ENCODE measurements at places on chromosomes 3 and 15. TPM values are rescaled to one million over a fixed set of nuclear protein-coding genes. Genes with fewer than 3 reads are reported as not detected.

- no peak for DNase-seq
Measured at GRCh38 chr3:132713977-132714727, 8.1 kb downstream of the NPHP3 start.

- peak; percentile 77 for DNase-seq
Measured at GRCh38 chr15:63503739-63504246, 600 bp upstream of the USP3 start.

GRCh38 chr3:118641608-118642007, 393.0 kb downstream of the IGSF11 start:
- DNase-seq = no peak

GRCh38 chr3:126151562-126152302, 28.7 kb downstream of the ALDH1L1 start:
- DNase-seq = no peak

The INTS14 gene
- total RNA-seq = 57.2 TPM

- DNase-seq = no peak
Measured at GRCh38 chr3:59717679-59718205, 667.9 kb upstream of the CFAP20DC start.

DNA sequence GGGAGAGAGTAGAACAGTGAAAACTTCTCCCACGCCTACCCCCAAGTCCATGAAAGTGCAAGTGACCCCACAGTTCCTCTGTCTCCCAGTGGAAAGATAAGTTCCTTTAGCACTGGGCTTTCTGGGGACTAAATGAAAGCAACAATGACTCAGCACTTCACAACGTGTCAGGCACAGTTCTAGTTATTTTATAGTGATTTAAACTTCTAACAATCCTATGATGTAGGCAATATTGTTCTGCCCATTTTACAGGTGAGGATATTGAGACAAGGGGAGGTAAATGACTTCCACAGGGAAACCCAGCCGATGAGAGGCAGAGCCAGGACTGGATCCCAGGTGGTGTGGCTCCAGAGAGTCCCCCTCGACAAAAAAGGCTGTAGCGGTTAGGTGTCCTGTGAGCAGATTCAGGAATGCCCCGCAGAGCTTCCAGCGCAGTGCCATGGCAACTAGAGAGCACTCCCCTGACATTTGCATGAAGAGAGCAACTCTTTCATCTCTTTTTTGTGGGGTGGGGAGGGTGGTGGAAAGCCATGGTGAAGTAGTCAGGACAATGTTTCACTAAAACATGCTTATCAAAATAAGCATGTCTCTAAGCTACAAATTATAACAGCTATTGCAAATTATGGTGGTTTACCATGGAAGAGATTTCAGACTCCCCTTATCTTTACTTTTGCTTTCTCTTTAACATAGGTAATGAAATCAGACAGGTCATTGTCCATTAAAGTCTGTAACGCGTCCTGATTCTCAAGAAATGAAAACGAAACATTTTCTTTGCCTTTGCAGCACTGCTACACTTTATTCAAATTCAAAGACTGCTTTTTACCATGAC, 62.1 kb downstream of the NR2F2 start:
- no peak for DNase-seq

The FBXW12 gene
- total RNA-seq = 0.23 TPM

The SELENOS gene
- total RNA-seq = 49.1 TPM

DNA sequence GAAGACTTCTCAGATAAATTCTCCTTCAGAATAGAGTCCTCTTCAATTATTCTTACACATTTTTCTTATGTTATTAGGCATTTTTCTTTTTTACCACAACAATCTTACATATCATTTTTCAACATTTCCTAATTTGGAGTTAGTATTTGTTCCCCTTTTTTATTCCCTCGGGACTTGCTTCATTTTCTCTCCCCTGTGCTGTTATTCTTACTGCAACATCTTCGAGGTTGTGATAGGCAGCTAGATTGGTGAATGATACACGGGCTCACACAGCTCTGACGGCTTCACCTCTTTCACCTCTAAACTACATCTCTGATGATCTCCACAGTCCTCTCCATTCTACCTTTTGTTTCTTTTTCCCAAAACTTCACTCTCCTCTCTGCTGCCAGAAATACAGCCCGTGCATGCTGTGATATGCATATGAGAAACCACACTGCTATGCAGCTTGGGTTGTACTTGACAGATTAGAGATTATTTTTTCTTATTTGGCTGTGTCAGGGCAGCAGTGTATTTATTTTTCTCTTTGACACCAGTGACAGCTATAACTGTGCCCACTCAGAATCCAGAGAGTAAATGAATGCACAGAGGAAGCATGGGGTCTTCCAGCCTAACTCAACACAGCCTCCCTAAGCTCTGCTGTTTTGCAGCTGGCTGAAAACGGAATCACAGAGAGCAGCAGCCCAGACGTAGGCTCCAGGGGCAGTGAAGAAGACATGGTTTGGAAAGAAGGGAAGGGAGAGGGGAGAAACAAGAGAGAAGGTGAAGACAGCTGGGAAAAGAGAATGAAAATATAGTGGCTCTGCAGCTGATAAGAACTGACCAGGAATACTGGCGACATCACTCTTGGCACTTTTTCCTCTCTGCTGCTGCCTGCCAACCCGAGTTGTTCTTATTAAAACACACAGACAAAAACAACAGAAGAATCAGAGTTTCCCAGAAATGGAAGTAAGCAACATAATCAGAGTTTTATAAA, 61.8 kb downstream of the SLC9A9 start:
- DNase-seq = peak; percentile 70

The CORO2B gene
- total RNA-seq = 5.4 TPM

DNA sequence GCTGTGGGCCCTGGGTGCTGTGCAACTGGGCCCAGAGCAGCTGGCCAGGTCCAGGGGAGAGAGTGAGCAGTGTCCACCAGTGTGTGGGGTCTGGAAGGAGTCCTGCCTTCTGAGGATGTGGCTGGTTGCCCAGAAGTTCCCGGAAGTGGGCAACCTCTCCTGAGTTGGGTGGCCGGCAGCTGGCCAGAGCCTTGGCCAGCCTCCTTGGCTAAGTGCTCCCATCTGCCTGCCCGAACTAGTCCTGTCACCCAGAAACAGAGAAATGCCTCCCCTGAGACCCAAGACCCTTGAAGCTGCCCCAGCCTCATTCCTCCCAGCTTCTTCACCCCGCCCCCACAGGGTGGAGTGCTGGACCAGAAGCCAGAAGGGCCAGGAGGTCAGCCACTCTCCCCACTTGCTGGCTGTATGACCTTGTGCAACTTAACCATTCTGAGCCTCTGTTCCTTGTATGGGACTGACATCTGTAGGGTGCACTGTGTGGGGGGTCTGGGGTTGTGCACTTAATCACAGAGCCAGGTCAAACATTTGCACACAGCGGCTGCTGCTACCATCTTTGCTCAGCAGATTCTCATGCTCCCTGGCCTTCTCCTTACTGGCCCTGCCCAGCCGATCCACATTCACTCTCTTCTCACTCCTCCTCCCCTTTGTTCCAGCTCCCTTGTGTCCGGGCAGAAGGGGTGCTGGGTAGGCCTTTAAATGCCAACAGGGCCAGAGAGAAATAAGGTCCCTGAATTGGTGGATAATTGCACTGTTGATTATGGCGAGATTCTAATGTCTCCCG, 7.5 kb upstream of the ALAS1 start:
- peak; percentile 70 for DNase-seq

DNA sequence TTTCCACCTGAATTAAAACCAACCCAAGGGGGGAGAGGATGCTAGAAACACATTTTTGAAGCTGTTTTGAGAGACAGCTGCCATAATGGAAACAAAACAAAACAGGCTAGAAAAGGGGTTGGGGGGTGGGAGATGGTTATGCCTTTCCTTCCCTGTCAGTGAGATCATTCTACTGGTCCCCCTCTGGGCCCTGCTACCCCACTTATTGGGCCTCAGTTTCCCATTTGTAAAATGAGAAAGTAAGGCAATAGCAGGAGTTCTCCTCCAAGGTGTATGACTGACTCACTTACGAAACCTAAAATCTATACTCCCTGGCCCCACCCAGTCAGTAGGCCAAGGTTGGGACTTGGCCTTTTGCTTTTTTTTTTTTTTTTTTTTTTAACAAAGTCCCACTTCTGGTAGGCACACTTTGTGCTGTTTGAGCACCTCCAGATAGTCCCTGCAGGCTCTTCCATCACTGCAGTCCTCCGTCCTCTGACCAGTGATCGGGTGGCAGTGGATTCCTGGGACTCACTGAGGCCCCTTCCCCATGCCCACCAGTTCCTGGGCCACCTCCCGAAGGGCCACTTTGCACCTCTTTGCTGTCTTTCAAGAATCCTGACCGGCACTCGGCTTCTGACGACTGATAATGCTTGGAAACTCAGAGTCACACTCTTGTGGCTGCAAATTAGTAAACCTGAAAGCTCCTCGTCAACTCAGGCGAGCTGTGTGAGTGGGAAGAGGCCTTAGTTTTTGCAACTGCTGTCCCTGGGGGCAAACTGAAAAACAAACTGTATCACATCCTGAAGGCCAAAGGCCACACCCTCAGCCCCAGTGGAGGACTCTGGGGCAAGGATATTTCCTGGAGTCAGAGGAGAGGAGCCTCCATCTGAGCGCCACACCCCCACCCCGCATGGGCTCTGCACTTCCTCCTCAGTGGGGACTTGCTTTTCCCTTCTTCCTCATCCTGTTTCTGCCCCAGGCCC, 6.7 kb upstream of the PSTPIP1 start:
- DNase-seq = no peak
